ENCODE measurements at places on chromosomes 4 and X.

DNA sequence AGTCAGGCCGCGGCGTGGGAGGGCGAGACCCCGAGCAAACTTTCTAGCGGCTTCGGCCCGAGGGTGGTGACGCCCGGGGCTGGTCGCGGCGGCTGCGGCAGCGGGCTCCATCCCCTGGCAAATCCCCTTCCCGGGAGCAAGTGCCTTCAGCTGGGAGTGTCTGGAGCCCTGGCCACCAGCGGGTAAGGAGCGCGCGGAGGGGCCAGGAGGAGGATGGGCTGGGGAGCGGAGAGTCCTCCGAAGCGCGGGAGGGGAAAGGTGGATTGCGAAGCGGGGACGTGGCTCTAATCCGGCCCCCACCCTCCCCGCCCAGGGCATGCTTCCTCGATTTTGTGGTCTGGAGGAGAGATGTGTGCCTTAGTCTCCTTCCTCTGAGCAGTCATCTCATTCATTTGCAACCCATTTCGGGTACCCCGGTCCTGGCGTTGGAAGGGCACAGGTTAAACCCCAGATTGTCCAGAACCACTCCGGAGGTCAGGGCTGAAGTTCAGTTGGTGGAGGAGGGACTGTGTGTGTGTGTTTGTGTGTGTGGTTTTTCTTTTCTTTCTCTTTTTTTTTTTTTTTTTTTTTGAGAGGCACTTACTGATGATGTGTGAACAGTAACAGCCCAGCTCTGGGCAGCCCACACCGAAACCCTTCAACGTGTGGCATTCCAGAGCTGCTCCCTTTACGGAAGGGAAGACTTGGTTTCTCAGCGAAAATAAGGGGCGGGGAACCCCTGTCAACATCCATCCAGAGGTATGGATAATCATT is 516 bp downstream of the SGMS2 start:
- DNase-seq, result no peak

DNA sequence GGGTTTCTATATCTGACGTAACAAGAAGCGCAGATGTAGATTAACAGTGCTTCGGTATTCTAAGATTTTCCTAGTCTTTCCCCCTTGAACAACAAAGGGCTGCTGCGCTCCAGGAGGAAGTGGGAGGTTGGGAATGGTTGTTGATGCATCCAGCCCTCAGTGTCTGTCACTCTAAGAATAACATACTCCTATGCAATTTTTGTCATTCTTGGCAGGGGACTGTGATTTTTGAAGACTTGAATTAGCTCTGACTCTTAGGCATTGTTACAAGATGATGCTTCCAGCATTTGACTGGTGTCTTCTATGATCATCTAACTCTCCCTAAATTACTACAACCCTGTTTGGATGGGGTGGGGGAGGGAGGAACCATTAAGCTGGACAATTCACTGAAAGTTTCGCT is 394.2 kb downstream of the ARHGAP24 start:
- no peak for DNase-seq

GRCh38 chr4:723751-724530 is 18.3 kb downstream of the PCGF3 start:
- DNase-seq, result no peak

- peak; percentile 56 for DNase-seq
Measured at GRCh38 chr4:102343964-102344519, 1.2 kb downstream of the SLC39A8 start.

- peak; percentile 1 for DNase-seq
Measured at GRCh38 chrX:99795495-99795894, 614.6 kb downstream of the PCDH19 start.

DNA sequence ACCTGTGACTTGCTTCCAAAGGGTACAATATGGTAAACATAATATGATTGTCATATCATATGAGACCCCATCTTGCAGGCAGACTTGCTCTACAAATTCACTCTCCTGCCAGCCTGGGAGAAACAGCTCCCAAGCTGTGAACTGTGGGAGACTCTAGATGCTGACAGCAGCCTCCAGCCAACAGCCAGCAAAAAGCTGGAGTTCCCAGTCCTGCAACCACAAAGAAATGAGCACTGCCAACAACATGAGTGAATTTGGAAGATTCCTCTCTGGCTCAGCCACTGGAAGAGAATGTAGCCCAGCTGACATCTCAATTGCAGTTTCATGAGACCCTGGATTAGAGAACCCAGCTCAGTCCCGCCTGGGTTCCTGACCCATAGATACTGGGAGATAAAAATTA is 145.4 kb downstream of the QDPR start:
- DNase-seq, result no peak

- DNase-seq, result no peak
Measured at GRCh38 chr4:39042366-39042765, 10.2 kb upstream of the TMEM156 start.

- no peak for DNase-seq
Measured at GRCh38 chr4:47386561-47387235, 76.8 kb downstream of the COMMD8 start.

GRCh38 chr4:95283320-95283719 is 265.5 kb downstream of the UNC5C start:
- DNase-seq, result no peak

DNA sequence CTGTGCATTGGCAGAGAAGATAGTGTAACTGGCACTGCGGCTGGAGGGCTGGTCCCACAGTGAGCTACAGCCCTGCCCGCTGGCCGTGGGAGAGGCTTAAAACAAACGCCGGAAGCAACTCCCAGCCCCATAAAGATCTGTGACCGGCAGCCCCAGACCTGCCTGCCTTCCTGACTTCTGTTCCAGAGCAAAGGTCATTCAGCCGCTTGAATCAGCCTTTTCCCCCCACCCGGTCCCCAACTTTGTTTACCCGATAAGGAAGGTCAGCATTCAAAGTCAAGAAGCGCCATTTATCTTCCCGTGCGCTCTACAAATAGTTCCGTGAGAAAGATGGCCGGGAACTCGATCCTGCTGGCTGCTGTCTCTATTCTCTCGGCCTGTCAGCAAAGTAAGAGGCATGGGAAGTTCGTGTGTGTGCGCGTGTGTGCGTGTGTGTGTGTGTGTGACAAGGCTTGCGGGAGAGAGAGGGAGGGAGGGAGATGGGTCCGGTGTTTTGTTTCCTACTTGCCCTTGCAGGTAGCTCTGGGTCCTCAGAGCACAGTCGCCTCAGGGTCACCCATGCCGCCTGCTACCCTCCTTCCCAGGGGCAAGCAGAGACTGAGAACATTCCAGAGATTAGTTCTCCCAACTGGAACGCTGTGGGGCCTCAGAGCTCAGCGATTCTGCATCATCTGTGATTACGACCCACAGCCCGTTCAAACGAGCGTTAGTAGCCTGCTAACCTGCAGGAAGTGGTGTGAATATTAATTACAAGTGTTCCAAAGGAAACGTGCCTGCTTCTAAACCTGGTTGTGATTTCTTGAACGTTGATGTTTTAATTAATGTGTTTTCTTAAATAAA is at the start of gene MGST2:
MGST2 (plus strand) TSS at position 130 of the 840 bp plus-strand sequence; CDS start at position 331, 201 bp downstream.
- peak; percentile 79 for DNase-seq

DNA sequence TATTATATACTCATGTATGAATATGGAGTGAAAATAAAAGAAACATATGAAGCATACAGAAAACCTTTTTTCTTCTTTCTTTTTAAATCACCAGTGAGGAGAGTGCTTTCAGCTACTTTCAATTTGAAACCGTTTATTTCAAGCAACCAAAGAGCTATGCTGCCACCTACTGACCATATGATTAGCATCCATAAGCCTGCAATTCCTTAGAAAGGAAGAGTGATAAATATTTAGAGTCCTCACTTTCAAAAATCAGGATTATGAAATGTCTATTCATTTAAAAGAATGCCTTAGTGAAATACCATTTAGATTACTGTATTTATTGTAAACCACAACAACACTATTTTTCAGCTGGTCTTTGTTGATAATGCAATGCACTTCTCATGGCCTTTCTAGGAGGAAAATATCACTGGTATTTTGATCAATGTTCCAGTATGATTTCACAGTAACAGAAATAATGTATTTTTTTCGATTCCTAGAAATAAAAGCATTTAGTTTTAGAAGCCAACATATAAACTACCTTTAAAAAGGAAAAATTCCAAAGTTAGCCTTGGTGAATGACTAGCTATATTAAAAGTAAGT is 667.6 kb downstream of the PCDH18 start:
- peak; percentile 69 for DNase-seq

GRCh38 chr4:8587469-8588195 is 4.9 kb upstream of the CPZ start:
- no peak for DNase-seq

DNA sequence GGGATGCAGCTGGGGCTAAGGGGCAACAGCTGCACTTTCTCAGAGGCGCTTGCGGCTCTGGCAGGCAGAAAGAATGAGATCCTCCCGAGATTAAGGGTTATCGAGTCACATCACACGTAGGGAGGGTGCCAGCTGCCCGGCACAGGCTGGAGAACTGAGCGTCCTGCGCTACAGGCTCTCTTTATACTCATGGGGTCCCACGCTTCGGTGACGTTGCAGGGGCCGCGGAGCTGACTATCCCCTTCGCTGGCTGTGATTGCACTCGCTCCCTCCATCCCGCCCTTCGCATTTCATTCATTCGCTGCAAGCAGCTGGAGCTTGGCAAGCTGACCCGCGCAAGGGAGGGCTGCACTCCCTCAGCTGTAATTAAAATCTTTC is at the start of gene TACR3:
TACR3 (minus strand) TSS at position 156 of the 378 bp plus-strand sequence. CDS start 310 bp downstream, outside the sequence.
- no peak for DNase-seq

DNA sequence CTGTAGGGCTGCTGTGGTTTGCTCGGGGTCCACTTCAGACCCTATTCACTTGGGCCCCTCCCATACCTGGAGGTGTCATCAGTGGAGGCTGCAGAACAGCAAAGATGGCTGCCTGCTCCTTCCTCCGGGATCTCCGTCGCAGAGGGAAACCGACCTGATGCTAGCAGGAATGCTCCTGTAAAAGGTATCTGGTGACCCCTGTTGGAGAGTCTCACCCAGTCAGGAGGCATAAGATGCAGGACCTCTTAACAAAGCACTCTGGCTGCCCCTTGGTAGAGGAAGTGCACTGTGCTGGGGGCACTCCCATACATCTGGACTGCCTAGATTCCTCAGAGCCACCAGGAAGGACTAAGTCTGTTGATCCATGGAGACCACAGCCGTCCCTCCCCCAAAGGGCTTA is 296.9 kb downstream of the GRID2 start:
- DNase-seq, result no peak

GRCh38 chrX:123803331-123803983 is 56.4 kb upstream of the XIAP start:
- DNase-seq, result peak; percentile 65

GRCh38 chr4:91099666-91100065 is 972.5 kb downstream of the CCSER1 start:
- no peak for DNase-seq

DNA sequence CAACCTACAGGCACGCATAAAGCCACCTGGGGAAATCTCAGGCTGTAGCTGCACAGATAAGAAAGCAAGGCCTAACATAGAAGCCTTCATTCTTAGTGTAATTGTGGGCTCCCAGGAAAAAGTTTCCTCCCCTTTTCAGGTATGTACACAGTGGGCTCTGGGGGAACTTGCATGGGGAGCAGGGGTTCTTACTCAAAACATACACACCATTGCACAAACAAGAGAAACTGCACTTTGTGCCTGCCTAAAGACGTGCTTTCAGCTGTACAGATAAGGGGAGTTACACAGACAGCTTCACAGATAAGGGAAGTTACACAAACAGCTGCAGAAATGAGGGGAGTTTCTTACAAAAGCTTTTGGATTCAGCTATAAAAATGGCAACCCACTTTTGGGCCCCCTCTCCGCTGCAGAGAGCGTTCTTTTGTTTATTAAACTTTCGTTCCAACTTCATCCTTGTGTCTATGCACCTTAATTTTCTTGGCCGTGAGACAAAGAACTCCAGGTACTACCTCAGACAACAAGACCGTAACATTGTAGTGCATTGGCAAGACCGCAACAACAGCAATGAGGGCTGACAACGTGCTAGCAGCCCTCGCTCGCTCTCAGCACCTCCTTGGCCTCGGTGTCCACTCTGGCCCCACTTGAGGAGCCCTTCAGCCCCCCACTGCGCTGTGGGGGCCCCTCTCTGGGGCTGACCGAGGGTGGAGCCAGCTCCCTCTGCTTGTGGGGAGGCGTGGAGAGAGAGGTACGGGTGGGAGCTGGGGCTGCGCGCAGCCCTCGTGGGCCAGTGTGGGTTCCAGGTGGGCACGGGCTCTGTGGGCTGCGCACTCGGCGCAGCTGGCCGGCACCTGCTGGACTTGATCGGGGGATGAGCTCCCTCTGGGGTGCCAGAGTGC is 317.5 kb downstream of the RAPGEF2 start:
- no peak for DNase-seq

- no peak for DNase-seq
Measured at GRCh38 chr4:177802661-177803060, 360.4 kb upstream of the AGA start.
